ENCODE measurements at places on chromosomes 5 and 9.

GRCh38 chr9:16213781-16214515 is 656.5 kb downstream of the BNC2 start:
- no peak for DNase-seq

GRCh38 chr9:69469136-69469535 is 144.1 kb downstream of the ENTREP1 start:
- DNase-seq = no peak

DNA sequence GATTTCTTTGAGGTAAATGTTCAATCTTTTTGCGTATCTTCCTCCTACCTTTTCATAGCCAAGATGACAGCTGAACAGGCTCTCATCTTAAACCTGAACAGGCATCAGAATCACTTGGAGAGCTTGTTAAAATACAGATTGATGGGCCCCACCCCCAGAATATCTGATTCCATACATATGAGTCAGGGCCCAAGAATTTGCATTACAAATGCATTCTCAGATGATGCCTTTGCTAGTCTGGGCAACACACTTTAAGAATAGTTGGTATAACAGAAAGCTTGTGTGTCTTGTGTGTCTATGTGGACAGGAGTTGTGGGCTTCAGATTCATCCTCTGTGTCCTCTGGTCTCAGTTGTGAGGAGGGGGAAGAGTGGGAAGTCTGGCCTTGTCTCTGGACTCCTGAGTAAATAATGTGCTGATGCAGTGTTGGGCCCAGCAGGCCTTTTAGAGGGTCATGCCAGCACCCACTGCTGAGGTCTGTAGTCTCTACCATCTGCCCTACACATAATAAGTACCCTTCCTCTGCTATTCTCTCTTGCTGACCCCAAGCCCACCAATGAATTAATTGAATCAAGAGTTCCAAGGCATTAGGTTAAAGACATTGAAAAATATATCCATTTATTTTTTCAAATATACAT is 43.1 kb downstream of the PTCD2 start:
- no peak for DNase-seq

DNA sequence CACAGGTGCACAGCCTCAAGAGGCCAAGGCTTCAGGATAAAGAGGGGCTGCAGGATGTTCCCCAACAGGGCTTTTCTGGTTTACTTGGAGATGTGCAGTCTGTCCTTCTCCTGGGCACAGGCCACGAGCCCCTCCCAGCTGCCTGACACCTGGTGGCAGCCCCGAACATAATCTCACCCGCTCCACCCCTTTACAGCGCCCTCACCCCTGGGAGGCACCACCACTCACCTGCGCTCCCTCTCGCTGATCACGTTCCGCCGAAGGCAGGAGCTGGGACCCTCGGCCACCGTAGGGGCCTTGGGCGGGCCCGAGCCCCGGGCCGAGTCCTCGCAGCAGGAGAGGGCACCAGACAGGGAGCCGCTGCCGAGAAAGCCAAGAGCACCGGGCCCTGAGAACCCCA is 514 bp downstream of the SOHLH1 start:
- DNase-seq = peak; percentile 66

DNA sequence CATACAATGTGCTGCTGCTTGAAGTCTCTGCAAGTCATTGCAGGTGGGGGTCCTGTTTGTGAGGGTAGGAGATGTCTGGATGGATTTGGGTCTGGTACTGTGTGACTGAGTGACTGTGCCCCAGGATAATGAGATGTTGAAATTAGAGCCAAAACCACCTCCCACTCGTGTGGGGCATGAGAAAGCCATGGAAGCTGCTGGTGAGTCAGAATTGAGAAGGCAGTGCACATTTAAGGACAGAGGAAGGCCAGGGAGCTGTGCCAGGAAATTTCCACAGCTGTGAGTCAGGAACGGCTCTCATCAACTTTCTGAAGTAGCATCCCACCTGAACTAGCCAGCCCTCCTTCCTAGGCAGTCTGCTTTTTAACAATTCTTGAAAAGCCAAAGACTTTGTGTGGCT is 229.8 kb downstream of the DRD1 start:
- DNase-seq = no peak

DNA sequence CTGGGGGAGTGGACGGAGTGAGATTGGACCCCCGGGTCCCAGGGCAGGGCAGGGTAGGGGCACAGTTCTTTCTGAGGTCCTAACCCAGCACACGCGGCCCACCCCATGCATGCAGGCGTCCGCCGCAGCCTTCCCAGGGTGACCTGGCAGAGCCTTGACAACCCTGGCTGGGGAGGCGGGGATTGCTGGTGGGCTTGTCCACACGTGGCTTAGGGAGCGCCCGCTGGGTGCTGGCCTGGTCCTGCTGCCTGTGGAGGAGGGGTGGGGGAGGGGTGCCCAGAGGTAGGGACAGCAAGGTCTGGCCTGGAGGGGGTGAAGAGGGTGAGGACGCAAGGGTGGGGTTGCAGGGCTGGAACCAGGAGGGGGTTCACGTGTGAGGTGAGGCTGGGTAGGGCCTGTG is 6.0 kb downstream of the RXRA start:
- DNase-seq = no peak

DNA sequence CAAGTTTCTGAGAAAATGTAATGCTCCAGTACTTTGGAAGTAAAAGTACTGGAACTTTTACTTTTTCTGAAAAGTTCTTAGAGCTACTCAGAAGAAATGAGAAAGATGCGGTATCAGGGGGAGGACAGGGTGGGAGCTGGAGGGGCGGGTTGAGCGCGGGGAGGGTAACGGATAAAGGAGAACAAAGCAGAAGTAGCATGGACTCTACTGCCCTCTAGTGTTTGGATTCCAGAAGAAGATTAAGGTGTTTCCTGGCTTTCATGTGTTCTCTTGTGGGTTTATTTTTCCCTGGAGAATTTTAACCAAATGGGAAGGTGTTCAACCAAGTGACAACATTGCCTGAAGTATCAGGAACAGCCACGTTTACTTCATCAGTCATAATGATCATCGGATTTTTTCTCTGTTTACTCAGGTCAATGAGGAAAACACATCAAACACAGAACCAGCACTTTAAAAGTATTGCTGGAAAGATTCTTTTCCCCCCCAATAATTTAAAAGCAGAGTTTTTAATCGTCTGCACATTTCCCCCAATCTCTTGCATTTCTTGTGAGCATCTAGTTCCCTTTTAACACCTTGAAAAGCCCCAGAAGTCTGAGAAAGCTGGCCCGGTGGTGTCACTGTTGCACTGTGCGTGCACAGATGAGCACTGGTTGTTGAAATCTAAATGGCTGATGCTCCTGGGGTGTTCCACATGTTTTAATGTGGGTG is 190.6 kb downstream of the MPDZ start:
- DNase-seq = peak; percentile 82

- DNase-seq = no peak
Measured at GRCh38 chr9:12860998-12861397, 86.2 kb downstream of the LURAP1L start.

DNA sequence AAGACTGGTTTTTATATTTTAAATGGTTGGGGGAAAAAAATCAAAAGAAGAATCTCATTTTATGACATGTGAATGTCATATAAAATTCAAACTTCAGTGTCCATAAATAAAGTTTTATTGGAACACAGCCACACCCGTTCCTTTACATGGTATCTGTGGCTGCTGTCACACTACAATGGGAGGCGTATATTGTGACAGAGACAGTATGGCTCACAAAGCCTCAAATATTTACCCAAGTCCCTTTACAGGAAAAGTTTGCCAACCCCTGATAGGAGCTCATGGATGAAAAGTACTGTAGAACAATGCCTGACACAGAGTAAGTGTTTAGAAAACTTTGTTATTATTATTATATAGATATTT is 5.2 kb upstream of the DUSP1 start:
- no peak for DNase-seq

GRCh38 chr5:31954091-31954490 is 220.0 kb downstream of the GOLPH3 start:
- no peak for DNase-seq

DNA sequence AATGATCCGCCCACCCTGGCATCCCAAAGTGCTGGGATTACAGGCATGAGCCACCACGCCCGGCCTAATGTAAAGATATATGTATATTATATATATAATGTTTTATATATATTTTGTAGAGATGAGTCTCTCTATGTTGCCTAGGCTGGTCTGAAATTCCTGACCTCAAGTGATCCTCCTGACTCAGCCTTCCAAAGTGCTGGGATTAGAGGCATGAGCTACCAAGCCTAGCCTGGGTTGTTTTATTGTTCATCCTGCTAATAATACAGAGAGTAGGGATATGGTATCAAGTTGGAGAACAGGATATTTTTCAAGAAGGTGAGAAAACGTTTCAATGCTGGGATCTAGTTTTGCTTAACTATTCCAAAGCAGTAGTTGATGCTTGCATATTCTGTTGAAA is 2.9 kb downstream of the SEC24A start:
- no peak for DNase-seq

DNA sequence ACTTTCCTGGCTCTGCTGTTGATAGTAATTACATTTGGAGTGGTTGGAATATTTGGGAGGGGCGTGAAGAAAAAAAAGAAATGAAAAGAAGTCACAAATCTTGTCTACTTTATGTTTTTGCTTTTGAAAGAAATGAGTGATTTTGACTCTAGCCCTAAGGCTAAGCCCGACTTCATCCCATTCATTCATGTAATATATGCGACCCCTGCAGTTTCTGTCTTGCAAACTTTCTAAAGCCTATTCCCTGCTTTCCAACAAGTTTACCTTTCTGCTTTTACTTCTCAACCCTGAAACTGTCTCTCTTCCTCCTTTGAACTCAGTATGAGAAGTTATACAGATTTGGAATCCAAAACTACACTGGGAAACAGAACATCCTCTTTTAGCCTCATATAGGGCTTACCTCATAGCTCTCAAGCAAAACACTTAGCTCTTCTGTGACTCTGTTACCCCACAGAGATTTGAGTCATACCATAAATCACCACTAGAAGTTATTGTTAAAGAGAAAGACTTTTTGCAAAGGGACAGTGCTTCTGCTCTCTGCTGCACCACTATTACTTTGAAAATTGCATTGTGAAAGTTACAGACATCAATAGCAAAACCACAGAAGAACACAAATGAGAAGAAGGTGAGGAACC is 1.6 kb downstream of the CFAP95 start:
- no peak for DNase-seq

DNA sequence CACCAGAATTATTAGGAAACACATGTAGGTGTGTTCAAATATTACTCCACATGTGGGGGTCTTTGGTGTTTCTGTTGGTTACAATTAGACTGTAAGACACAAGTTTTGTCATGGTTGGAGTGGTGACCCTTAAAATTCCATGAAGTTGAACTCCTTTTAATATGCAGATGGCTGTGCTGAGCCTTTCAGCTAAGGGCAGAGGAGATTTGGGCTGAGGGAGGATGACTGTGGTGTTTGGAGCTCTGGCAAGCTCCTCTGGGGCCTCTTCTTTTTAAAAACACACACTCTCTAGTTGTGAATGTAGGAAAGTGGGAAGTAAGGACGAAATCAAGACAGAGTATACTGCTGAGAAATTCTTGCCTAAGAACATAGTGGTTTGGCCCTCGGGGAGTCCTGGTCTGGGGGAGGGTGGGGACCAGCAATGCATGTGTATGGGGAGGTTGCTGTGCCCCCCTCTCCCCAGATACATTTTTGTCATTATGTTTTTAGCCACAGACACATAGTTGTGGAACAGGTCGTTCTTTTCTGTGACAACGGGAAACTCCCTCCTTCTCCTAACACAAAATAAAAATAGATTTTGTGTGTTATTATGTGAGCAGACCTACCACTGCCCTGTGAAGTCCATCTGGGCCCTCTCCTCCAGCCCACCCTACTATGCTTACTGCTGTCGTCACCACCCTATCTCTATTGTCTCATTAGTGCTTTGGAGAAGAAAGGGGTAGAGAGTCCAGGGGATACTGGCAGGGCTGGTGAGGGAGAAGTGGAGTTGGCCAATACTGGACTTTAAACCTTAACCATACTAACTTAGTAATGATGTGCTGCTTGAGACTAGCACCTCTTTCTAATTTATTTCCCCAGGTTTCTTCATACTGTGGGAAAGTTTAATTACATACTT is 10.0 kb downstream of the SMARCA2 start:
- DNase-seq = no peak

GRCh38 chr9:117224695-117225094 is 190.2 kb downstream of the ASTN2 start:
- no peak for DNase-seq

DNA sequence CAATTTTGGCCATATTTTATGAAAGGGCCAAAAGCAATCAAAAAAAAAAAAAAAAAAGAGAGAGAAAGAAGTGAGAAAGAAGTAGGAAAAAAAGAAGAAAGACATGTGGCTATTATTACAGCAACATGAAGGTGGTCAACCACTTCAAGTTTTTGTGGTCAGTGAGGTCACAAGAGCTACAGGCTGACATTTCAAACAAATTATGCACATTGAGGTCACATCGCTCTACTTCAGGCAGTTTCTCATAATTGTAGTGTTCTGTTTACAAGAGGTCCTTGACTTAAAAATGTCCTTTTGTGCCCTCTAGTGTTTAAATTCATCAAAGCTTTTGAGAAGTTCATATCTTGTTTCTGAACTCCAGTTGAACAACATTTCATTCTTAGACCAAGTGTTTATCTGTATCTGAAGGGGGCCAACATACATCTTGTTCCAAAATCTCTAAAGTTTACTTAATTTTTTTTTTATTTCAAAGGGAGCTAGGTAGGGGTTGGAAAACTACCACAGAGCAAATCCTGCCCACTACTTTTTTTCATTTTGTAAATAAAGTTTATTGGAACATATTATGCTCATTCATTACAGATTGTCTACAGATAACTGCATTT is 513.1 kb downstream of the PDE4D start:
- DNase-seq = no peak

DNA sequence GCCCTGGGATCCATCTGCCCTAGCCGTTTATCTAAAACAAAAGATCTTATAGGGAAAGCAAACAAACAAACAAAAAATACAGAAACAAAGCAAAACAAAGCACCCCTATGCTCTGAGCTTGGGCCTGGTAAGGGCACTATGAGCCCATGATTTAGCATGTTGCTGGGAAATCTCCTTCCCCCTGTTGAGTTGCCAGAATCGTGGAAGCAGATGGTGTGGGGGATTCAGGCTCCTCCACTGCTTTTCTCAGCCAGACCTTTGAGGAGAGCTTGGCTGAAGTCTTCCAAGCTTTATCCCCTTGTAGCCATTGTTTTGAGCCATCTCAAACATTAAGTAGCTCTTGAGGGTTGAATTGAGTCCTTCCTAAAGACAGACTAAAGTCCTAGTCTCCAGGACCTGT is 29.9 kb downstream of the TMC1 start:
- no peak for DNase-seq

DNA sequence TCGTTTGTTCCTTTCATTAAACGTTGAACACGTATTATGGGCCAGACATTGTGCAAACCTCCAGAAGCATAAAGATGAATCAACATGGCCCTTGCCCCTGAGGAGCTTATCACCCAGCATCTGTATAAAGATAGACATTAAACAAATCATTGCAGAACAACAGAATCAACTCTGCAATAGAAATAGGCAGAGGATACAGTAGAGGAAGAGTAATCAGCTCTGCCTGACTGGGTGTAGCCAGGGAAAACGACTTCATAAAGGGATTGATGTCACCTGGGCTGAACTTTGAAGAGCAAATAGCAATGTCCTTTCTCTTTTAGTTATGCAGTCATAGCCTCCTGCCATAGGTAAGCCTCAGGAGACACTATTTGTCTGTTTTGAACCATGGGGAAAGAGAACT is 13.4 kb downstream of the RGS7BP start:
- DNase-seq = peak; percentile 51

Data from NCI-H526 (cell line).